ENCODE measurements at places on chromosomes 3 and 15.

DNA sequence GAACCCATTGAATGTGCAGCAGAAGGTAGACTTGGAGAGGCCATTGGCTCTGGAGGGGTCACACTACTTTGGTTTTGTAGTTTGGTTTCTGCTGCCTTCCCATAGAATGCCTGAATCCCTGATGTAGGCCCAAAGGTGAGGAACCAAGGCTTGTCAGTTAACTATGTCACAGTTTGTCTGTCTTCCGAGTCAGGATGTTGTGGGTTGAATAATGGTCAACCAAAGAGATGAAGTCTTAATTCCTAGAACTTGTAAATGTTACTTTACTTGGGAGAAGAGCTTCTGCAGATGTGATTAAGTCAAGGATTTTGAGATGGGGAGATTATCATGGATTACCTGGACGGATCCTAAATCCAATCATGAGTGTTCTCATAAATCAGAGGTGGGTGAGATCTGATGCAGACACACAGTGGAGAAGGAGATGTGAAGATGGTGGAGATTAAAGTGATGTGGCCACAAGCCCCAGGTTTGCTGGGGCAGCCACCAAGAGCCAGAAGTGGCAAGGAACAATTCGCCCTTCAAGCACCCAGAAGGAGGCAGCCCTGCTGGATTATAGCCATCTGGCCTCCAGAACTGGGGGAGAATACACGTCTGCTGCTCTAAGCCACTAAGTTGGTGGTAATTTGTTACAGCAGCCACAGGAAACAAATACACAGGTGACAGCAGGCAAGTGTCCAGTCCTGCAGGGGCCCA lies 2.3 kb upstream of the CCR8 start:
- DNase-seq, result no peak

DNA sequence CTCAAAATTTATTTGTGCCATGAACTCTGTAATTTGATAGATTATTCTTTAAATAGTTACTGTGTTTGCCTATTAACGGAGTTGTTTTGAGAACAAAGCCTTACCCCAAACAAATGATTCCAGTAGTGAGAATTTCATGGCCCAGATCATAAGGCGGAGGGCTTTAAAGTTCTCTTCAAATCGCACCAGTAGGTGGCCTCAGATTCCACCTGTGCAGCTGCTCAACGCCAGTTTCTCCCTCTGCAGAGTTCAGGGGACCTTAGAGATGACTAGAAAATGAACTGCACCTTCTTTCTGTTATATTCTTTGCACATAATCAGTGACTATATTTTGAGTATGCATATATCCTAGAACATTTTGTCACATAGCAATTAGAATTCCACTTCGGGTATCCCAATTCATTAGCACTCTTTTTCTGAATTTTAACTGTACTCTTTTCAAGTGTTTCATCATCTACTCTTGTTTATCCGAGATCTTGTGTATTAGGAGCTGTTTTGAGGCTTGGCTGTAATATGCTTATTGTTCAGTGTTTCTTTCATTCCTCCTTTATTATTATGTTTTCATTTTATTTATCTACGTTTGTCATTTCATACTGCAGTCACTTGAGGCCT lies 232.6 kb upstream of the CHRM5 start:
- no peak for DNase-seq

GRCh38 chr3:189278221-189278620 lies 106.5 kb downstream of the TPRG1 start:
- DNase-seq, result no peak

GRCh38 chr3:146036281-146036680 lies 124.7 kb downstream of the PLOD2 start:
- DNase-seq, result no peak

DNA sequence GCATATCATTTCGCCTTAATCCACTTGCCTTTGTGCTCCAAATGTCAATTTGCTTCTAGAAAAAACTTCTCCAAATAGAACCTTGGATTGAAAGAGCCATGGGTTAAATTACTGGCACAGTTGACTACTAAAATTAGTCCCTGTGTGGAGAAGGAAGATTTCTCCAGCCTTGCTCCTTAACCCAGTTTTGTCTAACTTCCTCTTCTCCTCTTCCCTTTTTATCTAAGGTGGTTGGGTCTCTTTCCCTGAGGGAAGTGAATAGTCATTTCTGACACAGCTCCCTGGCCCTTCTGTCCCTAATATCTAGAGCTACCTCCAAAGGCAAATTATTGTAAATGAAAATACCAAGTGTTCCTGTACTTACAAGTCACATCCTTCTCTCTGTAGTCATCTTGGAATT lies 527.9 kb upstream of the TBL1XR1 start:
- DNase-seq, result no peak
